ENCODE measurements at places on chromosomes 6 and 20. TPM values are rescaled to one million over a fixed set of nuclear protein-coding genes. Genes with fewer than 3 reads are reported as not detected.

DNA sequence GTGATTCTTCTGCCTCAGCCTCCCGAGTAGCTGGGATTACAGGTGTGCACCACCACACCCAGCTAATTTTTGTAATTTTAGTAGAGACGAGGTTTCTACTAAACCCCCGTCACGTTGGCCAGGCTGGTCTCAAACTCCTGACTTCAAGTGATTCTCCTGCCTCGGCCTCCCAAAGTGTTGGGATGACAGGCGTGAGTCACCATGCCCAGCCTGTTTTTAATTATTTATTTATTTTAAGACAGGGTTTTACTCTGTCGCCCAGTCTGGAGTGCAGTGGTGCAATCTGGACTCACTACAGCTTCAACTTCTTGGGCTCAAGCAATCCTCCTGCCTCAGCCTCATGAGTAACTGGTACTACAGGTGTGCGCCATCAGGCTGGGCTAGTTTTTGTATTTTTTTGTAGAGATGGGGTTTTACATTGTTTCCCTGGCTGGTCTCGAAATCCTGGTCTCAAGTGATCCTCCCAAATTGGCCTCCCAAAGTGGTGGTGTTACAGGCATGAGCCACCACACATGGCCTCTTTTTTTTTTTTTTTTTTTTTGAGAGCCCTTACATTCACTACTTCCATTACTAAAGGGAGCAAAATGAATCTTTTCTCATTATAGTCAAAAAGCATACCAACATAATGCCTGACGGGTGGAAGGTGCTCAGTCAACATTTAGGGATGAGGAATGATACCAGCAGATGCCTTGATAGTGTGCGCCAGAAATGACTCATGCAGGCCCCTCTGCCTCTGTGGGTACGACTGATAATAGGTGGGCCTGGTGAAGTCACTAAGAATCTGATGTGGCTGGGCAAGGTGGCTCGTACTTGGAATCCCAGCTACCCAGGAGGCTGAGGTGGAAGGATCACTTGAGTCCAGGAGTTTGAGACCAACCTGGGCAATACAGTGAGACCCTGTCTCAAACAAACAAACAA is 17.8 kb upstream of the RALGAPB start:
- no peak for DNase-seq

DNA sequence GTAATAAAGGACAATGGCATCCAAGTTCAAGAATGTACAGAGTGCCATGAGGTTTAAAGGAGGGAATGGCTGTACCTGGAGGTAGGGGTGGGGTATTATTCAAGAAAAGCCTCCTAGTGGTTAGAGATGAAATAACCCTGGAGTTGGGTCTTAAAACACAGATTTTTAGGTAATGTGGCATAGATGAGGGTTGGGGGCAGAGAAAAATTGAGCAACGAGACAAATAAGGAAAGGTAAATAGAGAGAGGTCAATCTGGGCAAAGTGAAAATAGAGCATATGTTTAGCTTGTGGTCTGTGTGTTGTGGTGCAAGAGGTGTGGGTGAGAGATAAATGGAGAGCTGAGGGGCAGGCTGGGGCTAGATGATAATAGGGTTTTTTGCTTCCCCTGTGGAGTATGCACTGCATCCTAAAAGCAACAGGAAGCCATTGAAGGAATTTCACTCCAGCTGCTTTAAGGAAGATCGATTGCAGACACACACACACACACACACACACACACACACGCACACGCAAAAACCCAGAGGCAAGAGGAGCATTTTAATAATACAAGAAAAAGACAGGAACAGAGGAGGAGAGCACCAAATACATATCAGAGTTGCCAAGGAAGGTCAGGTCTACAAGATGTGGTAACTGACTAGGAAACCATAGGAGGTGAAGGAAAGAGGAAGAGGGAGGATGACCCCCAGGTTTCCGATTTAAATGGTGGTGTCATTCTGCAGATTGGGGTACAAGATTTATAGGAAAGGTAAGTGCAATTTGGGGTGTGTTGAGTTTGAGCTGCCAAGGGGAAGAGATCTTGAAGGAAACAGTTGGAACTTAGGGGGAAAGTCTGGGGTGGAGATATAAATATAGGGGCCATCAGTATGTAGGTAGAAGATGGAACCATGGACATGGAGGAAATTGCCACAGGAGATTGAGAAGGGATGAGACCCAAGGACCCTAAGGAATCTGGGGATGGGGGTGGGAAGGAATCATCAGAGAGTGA is 31.3 kb upstream of the ADGRF1 start:
- no peak for DNase-seq

- peak; percentile 86 for DNase-seq
These were observed 3.9 kb upstream of the SRSF3 start for GRCh38 chr6:36590237-36590636.

DNA sequence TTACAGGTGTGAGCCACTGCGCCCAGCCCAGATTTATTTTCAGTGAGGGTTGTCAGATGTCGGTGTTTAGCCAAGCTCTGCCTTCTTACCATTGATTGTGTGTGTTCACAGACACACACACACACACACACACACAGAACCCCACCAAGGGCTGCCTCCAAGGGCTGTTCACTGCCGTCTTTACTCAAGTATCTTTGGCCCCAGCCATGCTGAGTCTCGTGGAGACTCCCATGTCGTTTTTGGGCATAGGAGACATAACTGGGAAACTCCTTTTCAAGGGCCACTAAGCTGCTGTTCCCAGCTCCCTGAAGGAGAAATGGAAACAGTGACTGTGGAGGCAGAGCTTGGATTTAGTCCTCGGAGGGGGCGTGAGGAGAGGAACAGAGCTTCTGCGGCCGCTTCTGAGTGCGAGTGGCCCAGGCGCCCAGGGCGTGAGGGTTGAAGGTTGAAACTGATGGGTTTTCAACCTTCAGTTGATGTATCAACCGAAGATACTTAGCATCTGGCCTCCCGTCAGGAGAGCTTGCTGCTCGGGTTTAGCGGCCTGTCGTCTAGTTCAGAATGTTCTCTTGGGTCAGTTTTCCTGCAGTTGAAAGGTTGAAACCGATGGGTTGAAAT is 243.6 kb downstream of the TTLL2 start:
- no peak for DNase-seq

- no peak for DNase-seq
These were observed 55.1 kb upstream of the NFATC2 start for GRCh38 chr20:51597389-51598231.

- peak; percentile 59 for DNase-seq
These were observed 27.0 kb upstream of the ETV7 start for GRCh38 chr6:36414481-36414880.

- no peak for DNase-seq
These were observed 155.6 kb downstream of the FOXC1 start for GRCh38 chr6:1765160-1765903.

- no peak for DNase-seq
These were observed 88.5 kb downstream of the PRKN start for GRCh38 chr6:162638931-162639574.

DNA sequence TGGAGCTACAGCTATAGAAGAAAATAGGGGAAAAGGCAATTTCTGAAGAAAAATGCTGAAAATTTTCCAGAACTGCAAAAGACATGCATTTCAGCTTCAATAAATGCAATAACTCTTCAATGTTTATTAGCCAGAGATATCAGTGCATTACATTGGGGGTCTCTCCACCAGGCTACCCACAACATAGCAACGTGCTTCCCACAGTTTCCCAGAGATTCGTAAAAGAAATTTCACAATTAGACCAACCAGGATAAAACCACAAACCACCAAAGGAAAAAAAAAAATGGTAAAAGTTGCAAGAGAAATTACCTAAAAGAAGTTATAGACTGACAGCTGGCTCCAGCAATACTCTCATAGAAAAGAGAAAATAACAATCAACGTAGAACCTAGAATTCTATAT is 16.0 kb downstream of the LY86 start:
- DNase-seq, result no peak

DEFB132 gene
- not detected for total RNA-seq

Measured in astrocyte (in vitro differentiated cells and primary cell).